ENCODE measurements at places on chromosomes 3 and 15.

DNA sequence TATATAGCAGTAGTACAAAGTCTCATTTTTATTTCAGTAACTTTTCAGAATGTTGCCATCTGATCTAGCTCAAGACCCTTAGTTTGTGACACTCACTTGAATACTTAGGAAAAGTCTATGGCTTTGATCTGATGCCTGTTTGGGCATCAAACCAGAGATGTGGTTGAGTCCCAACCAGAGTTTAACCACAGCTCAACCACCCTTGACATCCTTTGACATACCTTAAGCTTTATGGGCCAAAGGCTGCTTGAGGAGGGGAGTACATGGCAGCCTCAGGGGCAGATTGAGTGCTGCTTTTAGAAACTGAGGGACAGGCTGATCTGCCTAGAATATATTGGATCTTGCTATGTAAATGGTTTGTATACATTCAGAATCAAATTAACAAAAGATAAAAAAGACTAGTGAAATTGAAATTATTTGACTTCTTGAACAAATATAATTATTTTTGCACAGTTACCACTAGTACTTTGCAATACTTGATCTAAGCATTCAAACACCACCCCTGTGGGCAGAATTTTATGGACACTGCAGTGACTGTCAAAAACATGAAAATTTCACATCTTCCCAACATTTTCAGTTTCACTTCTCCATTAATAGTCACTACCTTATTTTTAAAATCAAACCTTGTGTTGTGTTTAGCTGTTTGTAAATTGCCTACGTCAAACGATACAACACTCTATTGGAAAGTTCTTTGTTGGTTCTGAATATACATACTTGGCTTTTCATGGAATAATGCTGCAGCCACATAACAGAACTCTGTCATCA, 199.8 kb downstream of the UBE2E2 start:
- DNase-seq = no peak

GRCh38 chr15:81133782-81134461, at the start of gene CFAP161:
Gene CFAP161 (plus strand): TSS chr15:81134270. CDS start chr15:81134330, 60 bp downstream.
- peak; percentile 95 for DNase-seq

- peak; percentile 45 for DNase-seq
These were observed 361.6 kb downstream of the ROBO1 start for GRCh38 chr3:79406175-79406574.

DNA sequence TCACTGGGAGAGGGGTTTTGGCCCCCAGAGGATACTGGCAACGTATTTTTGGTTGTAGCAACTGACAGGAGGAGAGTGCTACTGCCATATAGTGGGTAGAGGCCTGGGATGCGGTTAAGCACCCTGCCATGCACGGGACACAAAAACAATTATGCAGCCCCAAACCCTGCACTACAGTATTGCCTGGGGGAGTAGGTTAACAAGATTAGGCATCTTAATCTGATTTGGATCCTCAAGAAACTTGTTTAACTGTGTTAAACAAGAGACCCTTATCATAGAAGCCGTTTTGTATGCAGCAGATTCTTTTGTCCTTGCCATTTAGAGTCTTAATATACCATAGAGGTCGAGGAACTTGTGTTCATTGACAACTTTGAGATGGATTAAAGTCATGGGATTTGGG, 3.4 kb downstream of the PHLDB2 start:
- DNase-seq = no peak

- no peak for DNase-seq
These were observed 10.6 kb downstream of the PARP14 start for GRCh38 chr3:122691195-122691594.

DNA sequence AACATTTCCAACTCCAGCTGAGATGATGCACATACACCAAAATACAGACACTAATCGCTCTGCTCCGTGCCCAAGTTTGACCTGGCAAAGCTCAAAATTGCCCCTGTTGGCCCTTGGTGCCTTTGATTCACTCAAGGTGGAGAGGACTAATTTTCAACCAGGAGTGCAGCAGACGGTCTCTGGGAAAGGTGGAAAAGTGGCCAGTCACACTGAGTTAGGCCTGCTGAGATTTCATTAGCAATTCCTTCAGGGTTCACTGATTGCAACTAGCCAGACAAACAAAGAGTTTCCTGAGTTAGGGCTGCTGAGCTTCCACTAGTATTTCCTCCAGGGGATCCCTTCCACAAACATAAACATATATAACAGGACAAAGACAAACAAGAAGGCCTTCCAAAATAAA, 28.7 kb upstream of the LHFPL4 start:
- DNase-seq = no peak

DNA sequence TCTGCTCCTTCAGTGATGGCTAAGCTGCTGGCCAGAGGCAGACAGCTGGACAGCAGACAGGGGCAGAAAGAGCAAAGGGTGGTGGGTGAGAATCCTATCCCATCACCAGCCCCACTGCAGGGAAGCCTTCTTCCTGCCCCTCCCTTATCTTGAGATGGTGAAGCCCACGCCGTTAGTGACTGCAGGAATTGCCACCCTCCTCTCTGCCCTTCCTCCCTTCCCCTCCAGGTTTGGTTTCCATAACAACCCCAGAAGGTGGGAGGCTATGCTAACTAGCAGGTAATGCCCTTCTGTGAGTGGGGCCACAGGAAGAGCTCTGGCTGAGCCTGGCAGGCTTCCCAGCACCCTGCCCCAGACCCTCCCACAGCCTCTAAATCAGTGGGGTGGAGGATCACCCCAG, 32.8 kb downstream of the SCN5A start:
- no peak for DNase-seq

DNA sequence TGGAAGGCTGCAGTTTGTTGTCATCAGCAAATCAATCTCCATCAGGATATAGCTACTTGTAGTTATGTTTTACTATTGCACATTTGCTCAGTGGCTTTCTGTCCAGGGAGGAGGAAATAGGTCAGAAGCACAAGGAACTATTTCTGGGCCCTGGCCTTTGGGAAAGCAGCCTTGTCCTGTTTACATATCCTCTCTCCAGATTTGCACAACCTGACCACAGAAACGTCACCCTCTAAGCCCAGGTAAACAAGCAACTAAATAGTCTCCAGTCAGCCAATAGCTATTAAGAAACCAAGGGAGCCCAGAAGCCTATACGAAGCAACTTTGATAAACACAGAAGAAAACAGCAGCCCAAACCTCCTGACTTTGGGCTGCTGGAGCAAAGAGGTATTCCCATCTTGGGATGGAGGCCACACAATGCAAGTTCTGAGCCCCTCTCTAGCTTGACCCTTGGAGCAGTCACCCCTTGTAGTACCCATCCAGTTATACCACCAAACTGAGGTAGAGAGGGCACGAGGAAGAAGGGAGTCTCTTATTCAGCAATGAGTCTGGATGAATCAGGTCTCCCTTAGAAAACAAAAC, 2.3 kb upstream of the FEM1B start:
- DNase-seq = no peak

- DNase-seq = no peak
These were observed 27.7 kb downstream of the CCDC54 start for GRCh38 chr3:107404727-107405469.

- DNase-seq = no peak
These were observed 6.6 kb upstream of the ICE2 start for GRCh38 chr15:60485365-60486055.

DNA sequence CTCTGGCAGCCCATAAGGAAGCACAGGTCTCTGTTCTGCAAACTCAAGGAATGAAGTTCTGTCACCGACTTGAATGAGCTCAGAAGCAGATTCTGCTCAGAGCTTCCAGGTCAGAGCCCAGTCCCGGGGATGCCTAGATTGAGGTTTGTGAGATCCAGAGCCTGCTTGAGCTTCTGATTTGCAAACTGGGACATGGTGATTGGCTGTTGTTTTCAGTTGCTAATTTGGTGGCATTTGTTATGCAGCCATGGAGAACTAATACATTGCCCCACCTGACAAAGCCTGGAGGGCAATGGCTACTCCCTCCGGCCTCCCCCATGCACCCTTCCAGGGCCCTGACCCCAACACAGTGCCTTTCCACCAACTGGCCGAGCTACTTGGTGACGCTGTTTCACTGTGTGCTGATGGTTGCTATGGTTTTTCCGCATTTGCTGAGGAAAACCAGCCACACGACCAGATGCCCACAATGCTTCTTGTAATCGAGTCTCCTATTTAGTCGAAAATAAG, 379.5 kb upstream of the ATP10A start:
- peak; percentile 65 for DNase-seq

- DNase-seq = no peak
These were observed 93.3 kb upstream of the CCDC54 start for GRCh38 chr3:107283948-107284347.

DNA sequence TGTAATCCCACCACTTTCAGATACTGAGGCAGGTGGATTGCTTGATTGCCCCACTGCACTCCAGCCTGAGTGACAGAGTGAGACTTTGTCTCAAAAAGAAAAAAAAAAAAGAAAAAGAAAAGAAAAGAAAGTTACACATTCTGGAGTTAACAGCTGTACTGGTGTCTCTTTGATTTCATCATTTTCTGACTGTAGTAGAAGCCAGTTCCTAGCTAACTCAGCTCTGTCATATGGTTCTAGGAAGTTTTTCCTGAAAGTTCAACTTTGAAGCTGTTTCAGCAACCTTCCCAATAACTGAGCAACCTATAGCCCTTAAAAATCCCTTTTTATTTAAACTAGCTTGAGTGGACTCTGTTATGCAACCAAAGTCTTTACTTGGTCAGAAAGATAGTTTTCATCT, 104.6 kb upstream of the STRIT1 start:
- no peak for DNase-seq

DNA sequence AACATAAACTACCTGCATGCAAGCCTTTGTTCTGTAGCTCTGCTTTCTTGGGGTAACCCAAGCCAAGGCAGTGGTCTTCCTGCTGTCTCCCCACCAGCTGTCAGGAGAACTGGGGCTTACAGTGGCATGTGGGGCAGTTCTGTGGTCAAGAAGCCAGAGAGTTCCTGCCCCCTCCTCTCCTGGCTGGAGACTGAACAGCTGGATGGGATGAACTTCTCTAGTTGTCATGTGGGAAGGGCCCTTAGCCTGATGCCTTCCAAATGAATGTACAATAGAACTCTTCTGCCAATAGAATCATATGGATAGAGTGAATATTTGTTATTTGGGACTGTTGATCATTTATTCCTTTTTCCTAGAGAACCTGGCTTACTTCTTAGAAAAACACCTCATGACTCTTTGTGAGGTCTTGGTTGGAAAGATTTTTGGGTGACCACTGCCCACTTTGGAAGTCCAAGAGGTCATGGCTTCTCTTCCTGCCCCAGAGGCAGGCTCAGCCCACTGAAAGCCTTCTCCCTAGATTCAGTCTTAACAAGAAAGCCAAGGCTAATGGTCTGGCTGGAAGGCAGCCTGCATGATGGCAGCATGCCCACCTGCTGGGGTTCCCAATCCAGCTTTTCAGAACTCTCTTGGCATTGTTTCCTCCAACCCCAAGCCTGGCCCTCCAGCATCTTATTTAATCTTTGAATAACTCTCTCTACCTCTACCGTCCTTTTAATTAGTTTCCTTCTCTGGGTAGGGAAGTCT, 462.9 kb upstream of the PROK2 start:
- DNase-seq = no peak

GRCh38 chr3:161838021-161838420, 341.4 kb downstream of the OTOL1 start:
- no peak for DNase-seq

GRCh38 chr15:52008359-52008697, 10.7 kb upstream of the MAPK6 start:
- no peak for DNase-seq

DNA sequence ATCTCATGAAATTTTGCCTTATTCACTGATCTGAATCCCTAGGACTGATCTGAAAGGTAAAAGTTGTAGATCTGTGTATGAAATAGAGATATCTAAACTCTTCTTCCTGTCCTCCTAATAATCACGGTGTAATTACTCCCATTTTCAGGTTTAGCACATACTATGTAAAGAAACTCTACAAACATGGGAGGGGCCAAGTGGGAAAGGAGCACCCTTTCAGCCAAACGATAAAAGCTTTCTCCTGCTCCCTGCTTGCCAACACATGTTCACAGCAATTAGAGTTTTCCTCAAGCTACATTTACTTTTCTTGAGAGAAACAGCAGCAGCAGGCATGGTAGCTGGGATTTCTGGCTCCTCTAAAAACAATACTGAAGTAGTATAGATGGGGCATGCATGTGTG, 71.6 kb downstream of the CHAC1 start:
- DNase-seq = no peak

DNA sequence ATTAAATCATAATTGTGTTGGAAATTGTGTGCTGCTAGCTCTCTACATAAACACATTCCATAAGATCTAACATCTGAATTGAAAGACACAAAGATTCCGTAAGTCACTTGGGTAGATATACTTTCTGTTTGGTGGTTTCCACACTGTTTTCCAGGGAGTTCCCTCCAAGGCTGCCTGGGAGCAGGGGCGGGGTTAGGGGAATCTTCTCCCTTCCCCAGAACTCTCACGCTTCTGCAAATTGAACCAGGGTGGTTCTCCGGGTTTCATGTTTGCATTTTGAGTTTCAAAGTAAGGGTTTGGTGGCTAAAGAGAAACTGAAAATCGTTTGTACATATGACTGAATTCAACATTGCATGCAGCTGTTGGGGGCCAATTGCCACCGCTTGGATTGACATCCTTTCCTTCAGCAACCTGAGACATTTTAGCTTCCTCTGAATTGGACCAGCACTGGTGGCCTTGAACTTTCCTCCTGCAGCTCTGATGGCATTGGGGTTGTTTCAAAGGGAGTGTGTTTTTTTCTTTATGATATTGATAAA, 192.7 kb upstream of the FEZF2 start:
- DNase-seq = no peak

DNA sequence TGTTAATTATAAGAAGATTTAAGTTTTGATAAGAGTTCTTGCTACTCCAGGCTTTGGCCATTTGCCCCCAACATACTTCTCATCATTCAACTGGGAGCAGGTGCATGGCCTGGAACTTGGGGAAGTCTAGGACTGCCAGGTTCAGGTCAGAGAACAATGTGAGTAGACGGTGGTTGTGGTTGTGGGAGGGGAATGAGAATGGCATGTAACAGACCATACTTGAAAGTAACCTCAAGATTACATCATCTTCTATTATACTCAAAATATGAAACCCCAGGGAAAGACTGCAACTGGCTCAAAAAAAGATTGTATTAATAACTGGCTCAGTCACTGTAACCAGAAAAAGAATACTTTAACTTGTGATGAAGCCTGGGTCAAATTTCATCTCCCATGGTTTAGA, 364.9 kb upstream of the DPPA4 start:
- DNase-seq = no peak

DNA sequence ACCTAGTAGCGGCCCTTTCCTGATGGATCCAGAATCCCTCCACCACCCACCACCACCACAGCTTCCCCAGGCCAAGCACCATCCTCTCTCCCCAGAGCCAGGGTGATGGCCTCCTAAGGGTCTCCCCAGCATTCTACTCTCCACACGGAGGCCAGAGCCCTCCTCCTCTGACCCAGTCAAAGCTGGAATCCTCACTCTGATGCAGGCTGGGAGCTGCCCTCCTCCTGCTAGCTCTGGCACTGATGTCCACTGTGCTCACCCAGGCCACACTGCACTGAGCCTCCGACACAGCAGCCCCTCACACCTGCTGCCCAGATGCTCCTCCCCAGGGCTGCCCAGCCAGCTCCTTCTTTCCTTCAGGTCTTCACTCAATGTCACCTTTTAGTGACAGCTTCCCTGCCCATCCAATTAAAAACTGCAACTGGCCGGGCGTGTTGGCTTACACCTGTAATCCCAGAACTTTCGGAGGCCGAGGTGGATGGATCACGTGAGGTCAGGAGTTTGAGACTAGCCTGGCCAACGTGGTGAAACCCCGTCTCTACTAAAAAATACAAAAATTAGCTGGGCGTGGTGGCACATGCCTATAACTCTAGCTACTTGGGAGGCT, 21.0 kb downstream of the XXYLT1 start:
- DNase-seq = no peak

Measured in WTC11 (cell line).